Skin of body (tissue), 3 donors: ENCODE measurements at places on chromosomes 11 and 22. TPM values are rescaled to one million over a fixed set of nuclear protein-coding genes. Genes with fewer than 3 reads are reported as not detected.

The GRAMD1B gene
- 3.4 TPM for total RNA-seq

The OR11H1 gene
- total RNA-seq, result not detected

The TEX54 gene
- total RNA-seq, result not detected

The MYO7A gene
- total RNA-seq, result 2.8 TPM

The ACCS gene
- 30.5 TPM for total RNA-seq

The DERL3 gene
- 0.49 TPM for total RNA-seq

The IGLL5 gene
- not detected for total RNA-seq

The ARHGEF17 gene
- total RNA-seq, result 20.9 TPM

The PDE2A gene
- 12.3 TPM for total RNA-seq

The LARGE1 gene
- 16.4 TPM for total RNA-seq

The ALDH3B1 gene
- total RNA-seq, result 2.1 TPM
